ENCODE measurements at places on chromosomes 7 and 10.

GRCh38 chr7:35780070-35780469 is 20.8 kb upstream of the SEPTIN7 start:
- DNase-seq, result no peak

DNA sequence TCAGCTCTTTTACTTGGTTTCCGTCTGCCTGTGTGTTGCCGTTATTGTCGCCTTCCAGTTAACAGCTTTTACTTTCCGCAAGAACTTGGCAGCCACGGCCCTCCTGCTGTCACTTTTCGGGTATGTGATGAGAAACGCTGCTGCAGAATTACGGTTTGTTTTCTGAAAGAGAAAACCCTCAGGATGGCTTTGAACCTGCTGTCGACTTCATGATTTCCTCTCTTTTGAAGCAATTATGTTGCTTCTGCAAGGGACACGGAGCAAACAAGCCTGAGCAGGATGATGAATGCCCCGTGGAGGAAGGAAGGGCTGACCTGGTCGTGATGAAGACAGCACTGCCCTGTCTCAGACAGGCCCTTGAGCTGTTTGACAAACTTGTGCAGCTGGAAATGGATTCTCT is 339.8 kb downstream of the ABCA13 start:
- DNase-seq, result no peak

GRCh38 chr10:105674448-105674847 is 1033.4 kb downstream of the SORCS3 start:
- no peak for DNase-seq

DNA sequence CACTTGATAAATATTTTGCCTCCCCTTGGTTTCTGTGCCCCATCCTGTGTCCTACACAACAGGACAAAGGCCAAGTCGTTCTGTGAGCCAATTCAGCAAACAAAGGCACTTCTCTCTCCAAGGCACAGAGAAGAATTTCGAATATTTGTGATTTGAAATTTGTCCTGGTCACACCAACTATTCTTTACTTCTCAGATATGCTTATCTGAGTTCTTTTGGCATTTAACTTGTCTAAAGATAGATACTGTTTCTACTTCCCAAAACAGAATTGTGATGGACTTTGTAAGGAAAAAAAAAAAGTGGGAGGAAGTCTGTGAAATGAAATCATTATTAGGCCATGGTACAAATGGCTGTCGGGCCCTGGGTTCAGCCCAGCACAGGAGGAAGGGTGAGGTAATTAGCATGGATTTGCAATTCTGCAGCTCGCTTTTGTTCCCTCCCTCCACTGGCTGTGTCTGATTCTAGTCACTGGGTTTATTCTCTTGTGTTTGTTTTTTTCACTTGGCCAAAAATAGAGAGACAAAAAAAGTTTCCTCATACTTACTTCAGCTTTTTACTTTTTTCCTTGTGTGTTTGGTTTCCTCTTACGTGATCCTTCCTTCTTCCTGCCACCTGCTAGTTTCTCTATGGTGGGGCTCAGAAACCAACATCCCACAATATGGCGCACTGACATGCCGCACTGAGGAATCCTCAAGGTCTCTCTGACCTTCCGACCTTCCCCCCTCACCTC is 108.2 kb upstream of the MKLN1 start:
- DNase-seq, result no peak

DNA sequence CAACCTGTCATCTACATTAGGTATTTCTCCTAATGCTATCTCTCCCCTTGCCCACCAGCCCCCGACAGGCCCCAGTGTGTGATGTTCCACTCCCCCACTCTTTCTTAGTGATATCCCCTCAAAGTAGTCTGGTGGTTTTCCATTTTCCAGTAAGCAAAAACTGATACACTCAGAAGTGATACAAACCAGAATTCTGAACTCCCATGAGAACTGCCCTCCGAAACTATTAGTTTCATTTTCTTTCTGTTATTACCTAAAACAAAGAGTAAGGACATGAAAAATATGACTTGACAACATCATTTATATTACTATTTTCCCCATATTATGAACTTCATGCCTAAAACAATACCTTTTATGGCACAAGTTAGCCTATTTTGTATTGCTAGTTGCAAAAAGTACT is 175.0 kb downstream of the OTUD1 start:
- no peak for DNase-seq
